ENCODE measurements at places on chromosomes 4 and X. TPM values are rescaled to one million over a fixed set of nuclear protein-coding genes. Genes with fewer than 3 reads are reported as not detected.

Gene P2RY8
- total RNA-seq: not detected

Gene DGKK
- total RNA-seq: not detected

Gene ERAS
- not detected for total RNA-seq

Gene CWH43
- not detected for total RNA-seq

Gene LARP1B
- total RNA-seq: 22.8 TPM

Gene HSFX2
- total RNA-seq: not detected

Gene MAB21L2
- total RNA-seq: not detected

Gene CTAG1B
- not detected for total RNA-seq

Gene PTPN13
- 11.3 TPM for total RNA-seq

Data from NCI-H460 (cell line).